HAP-1 (cell line): ENCODE measurements at places on chromosomes 3 and 15.

GRCh38 chr15:48550822-48551525 lies 94.5 kb downstream of the FBN1 start:
- DNase-seq, result no peak

DNA sequence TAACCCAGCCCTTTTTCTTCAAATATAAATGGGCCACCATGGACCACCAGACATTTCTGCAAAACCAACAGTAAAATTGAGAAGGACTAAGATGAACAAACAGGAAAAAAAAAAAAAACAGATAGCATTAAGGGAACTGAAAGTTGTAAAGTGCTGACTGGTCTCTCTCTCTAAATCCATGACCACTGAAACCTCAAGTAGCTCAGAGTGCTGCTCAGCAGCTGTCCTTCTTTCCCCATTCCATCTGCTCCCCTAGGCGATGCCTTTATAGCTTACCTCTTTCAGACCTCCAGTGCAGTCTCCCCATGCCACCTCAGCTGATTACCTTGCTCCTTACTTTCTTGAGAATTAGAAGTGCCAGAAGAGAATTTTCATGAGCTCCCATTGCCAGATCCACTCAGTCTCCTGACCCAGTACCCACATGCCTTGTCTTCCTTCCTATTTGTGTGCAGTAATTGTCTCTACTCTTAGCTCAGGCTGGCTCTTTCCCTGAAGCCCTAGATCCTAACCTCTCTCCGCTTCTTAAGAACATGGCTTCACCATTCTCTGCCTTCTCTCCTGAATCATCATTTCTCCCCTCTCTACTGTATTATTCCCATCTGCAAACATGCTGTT lies 23.9 kb upstream of the XIRP1 start:
- DNase-seq, result no peak

DNA sequence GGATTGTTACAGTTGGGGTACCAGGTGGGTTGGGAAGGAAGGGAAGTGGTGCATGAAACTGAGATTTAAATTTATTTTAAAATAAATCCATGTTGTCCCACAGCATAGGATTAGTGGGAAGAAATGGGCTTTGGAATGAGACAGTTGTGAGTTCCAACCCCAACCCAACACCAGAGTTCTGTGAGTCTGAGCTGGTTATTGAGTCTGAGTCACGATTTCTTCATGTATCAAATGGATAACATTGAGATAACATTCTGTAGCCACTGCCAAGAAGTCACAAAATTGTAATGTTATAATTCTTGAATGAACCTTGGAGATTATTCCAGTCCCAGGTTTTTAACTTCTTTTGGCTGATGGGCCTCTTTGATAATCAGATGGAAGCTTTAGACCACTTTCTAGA lies 13.7 kb downstream of the IFT122 start:
- DNase-seq, result no peak

DNA sequence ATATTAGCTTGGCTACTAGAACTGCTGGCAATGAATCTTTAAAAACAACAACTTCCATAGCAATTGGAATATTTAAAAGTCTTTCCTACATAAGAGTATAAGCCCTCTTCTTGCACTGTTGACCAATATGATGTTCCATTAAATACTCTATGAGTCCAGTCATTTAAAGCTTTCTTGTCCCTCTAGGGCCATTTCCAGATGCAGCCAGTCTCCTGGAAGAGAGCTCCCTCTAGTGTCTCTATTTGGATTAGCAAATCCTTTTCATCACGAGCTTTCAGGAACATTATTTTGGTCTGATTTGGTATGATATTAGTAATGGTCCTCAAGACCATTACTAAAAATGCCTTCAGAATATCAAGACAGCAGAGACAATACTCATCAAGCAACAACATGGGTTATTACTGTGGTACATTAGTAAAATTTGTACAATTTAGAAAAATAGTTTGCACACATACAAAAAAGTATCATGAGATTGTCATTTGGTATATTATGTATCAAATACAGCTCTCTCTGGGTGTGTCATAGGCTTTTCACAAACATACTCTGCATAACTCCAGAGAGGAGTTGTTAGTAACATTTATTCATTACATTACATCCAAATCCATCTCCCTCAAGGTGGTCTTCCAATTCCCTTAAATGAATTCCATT lies 101.3 kb downstream of the DPH6 start:
- DNase-seq, result peak; percentile 33

- no peak for DNase-seq
These were observed 145.1 kb downstream of the GHSR start for GRCh38 chr3:172303181-172303580.

DNA sequence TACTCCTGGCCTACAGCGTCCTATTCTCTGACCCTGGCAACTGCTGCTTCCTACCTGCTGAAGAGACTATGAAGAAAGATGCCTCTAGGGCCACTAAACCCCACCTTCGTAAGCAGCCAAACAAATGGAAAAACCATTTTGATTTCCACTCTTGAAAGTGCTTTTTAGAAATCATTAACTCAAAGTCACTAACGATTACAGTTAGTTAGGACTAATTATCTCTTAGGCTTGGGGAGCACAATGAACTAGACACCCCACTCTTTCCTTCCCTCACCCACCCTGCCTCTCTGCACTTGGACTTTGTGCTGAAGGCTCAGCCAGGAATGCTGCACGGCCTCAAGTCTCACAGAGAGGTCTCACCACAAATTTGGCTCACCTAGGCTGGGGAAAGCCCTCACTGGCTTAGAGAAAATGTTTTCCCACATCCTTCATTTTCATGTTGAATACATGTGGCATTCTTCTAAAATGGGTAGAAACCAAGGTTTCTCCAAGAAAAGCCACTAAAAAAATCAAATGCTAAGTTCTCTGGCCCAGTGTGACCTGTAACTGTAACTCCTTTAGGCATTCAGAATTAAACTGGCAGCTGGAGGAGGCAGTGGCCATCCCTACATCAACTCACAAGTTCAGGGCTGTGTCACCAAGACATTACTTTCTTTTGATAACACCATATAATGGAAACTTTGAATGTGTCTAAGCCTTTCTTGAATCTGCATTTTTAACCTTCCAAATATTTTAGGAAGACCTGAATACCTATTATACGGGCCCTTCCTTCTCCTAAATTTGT lies 47.1 kb downstream of the NPTN start:
- no peak for DNase-seq

DNA sequence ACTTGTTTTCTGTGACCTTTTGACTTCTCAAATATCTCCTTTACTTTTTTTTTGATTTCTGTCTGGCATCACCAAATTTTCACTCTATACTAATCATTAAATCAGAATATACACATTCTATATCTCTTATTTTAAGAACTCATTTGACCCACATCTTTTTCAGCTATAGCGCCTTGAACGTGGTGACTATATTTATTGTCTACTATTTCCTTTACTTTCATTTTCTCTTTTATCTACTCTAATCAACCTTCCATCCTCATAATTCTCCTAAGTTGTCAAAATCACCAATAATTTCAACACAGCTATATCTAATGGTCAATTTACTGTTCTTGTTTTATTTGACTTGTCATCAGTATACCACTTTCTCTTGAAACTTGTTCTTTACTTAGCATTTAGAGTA lies 119.0 kb upstream of the CBLB start:
- DNase-seq, result no peak

DNA sequence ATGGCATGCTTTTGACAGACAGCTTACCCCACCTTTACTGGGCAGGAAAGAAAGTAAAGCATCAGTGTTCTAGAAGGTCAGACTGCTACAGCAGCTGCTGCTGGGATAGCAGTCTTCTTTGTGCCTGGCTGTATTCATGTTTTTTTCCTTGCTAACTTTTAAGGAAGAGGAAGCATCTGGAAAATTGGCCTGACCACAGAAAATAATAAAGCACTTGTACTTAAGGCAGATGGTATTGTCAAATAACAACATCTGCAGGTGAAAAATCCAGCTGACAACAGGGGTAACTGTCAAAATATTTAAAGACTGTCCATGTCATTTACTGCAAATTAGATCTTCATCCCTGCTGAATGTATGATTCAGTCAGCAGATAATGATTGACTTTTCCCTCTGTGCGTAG lies 229.0 kb downstream of the OXSM start:
- DNase-seq, result no peak

DNA sequence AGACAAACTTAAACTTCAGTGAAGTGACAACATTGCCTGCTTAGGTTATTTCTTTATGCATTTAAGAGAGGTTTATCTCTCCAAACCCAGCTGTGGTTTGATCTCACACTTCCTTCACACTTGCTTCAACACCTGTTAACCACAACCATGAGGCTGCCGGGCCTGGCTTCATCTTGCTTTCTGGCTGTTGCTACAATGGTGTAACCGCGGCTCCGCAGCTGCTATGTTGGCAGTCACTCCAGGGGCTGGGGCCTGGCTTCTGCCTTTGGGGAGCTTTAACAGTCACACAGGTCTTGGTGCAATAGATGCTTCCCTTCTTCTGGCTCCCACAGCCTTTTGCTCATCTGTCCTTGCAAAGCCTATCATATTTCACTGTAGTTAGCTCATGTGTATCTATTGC lies 72.9 kb upstream of the MNS1 start:
- no peak for DNase-seq
